ENCODE measurements at places on chromosomes 2 and 18.

DNA sequence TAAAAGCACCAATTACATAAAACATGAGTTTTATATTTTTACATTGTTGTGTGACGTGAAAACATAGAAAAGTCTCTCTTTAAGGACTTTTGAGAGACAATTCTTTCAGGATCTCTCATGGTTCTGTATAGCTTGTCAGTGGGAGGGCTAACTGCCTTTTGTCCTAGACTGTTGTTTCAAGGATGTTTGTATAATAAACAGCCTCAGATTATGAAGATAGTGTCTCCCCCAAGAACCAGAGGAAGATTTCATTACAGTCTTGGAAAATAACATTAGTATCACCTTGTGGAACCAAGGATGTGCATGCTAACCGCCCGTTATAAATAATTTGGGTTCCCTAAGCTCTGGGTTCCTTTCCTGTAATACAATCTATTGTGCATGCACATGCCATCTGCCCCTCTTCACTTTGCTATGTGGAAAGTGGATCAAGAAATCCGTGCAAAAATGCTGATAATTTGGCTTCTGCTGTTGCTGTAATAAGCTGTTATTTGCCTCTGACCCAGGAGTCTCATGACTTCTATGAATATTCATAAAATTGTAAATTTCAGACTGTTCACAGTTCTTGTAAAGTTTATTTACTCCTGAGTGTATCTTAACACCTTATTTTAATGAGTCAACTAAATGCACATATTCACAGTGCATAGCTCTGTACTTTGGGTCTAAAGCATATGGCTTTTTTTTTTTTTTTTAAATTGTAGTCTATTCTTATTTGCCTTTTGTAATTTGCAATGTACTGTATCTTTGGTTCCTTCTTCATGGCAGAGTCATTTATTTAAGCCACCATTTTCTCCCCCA lies 265.5 kb downstream of the PTH2R start:
- DNase-seq = no peak

GRCh38 chr18:6015364-6015763 lies 120.0 kb upstream of the TMEM200C start:
- no peak for DNase-seq

GRCh38 chr2:110097506-110098220 lies 18.0 kb downstream of the MALL start:
- no peak for DNase-seq

- DNase-seq = no peak
These were observed 59.7 kb downstream of the DYSF start for GRCh38 chr2:71513096-71513495.

- DNase-seq = no peak
These were observed 462.6 kb downstream of the EPHA4 start for GRCh38 chr2:221109552-221109951.

DNA sequence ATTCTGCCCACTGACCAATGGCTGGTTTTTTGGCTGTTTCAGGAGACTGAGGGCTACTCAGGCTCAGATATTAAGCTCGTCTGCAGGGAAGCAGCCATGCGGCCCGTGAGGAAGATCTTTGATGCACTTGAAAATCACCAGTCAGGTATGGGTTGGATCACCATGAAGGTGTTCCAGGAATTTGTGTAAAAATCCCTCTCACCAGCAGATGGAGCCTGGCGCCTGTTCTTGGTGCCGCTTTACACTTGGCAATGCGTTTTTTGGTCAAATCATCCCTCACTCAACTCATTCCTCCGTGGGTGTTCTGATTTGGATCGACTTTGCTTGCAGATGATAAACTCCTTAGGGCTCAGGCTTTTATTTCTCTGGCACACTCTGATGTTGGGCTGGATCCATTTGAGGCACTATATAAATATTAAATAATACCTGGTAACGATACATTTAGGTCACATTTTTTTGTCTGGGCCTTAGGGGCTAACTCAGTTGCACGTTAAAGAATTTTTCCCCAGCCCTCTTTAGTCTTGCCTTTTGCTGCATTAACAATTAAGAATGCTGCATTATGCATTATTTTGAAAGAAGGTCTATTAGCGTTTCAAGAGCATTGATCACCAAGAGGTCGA lies 50.0 kb downstream of the HDHD2 start:
- DNase-seq = peak; percentile 64

DNA sequence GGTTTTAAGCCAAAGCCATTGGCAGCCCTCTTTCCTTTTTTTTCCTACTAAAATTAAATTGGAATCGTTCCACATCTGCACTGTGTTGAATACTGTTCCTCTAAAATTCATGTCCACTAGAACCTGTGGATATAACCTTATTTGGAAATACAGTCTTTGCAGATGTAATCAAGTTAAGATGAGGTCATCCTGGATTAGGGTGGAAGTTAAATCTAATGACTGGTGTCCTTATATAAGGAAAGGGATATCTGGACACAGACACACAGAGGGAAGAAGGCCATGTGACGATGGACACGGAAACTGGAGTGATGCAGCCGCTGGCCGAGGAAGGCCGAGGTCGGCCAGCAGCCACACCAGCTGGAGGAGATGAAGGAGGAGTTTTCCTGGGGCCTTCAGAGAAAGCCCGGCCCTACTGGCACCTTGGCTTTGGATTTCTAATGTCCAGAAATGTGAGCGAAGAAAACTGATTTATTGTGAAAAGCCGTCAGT lies 49.4 kb downstream of the LONRF2 start:
- DNase-seq = no peak

DNA sequence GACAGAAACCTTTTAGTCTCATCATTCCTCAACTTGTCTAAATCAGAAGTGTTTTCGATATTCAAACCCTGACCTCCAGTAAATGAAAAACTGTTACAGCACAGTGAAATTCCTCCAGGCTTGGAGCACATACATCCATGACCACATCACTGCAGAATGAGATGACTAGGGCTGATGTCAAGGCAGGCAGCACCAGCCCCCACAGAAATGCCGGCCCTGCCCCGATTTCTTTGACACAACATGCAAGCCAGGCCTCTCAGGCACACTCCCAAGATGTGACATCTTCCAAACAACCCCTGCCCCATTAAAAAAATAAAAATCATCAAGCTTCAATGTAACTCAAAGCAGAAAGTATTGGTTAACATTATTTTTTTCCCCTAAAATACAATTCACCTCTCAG lies 103.3 kb downstream of the CTAGE1 start:
- DNase-seq = no peak

- no peak for DNase-seq
These were observed 1531.9 kb upstream of the ACVR2A start for GRCh38 chr2:146312899-146313298.

DNA sequence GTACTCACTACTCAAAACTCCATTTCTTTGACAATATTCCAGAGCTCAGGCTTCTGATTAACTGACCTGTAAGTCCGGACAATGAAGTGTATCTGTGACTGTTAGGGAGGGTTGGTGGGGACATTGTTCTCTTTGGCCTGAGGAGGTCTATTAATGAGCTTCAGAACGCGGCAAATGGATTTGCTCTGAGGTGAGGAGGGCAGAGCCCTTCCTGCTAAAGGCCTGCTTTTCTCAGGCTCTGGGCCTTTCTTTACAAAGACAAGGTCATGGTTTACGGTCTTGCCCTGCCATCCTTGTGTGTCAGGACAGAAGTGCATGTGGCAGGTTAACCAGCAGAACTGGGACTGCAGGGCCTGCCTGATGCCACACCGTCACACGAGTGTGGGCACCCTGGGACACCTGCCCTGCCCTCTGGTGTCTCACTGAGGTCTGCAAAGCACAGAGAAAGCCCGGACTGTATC lies 7.2 kb downstream of the ALKAL2 start:
- no peak for DNase-seq

- DNase-seq = no peak
These were observed 48.7 kb downstream of the PKP4 start for GRCh38 chr2:158505448-158505934.

- DNase-seq = no peak
These were observed 63.4 kb downstream of the NYAP2 start for GRCh38 chr2:225462945-225463344.

GRCh38 chr18:39935598-39935997 lies 2019.4 kb upstream of the PIK3C3 start:
- no peak for DNase-seq

Measured in stimulated activated CD4-positive, alpha-beta T cell treated with anti-CD3 and anti-CD28 coated beads, Interleukin-2, amount 100 ng/mL, for 24 hours (primary cell).